ENCODE measurements at places on chromosomes 3 and 15.

- DNase-seq, result no peak
Measured at GRCh38 chr3:21694506-21694905, 56.5 kb downstream of the ZNF385D start.

GRCh38 chr15:57646087-57646486 is 54.4 kb downstream of the MYZAP start:
- DNase-seq, result no peak

- no peak for DNase-seq
Measured at GRCh38 chr15:90294601-90295269, 29.3 kb downstream of the NGRN start.

GRCh38 chr3:115616461-115616860 is 6.8 kb upstream of the GAP43 start:
- no peak for DNase-seq

DNA sequence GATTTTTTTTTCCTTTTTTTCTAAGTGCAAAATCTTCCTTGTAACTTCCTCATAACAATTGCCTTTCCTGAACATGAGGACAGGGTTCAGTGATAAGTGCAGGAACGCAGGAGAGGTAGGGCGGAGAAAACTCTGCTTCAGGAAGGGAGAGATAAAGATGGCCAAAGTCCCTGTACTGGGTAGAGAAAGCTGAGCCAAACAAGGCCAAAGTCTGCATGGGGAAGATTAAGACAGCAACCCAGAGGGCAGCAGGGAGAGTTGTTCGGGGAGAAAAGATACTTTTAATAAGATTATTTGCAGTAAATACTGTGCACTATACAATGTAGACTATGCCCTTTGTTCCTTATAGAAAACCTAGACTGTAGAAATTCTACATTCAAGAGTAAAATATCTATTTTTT is 55.4 kb upstream of the LRRFIP2 start:
- DNase-seq, result no peak

DNA sequence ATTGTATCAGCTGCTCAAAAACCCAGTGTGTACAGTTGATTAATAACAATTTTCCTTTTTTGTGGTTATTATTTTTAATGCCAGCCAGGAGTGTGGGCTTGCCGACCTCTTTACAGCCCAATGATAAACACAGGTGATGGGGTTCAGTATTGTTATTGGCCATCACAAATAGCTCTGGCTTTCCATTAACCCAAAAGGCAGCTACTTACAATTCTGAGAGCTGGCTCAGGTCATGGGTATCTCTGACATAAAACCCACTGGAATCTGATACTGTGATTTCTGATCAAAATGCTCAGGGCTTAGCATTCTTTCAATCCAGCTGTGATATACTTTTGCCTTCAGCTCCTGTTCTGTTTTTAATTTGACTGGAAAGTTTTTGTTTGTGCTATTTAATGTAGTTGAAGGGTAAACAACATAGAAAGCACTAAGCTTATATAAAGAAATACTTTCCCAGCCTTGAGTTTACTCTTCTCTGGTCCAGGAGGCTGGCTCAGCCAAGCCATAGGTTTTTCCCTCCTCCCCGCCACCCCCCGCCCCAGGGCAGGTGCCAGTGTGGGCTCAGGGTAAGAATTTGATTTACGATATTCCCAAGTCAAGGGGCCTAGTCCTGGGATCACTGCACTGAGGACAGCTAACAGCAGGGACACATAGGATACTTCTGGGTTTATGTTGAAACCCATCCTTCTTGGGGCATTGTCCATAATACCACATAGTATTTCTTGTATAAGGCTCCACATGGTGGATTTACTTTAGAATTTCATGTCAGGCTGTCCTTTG is 54.0 kb upstream of the MYZAP start:
- no peak for DNase-seq

DNA sequence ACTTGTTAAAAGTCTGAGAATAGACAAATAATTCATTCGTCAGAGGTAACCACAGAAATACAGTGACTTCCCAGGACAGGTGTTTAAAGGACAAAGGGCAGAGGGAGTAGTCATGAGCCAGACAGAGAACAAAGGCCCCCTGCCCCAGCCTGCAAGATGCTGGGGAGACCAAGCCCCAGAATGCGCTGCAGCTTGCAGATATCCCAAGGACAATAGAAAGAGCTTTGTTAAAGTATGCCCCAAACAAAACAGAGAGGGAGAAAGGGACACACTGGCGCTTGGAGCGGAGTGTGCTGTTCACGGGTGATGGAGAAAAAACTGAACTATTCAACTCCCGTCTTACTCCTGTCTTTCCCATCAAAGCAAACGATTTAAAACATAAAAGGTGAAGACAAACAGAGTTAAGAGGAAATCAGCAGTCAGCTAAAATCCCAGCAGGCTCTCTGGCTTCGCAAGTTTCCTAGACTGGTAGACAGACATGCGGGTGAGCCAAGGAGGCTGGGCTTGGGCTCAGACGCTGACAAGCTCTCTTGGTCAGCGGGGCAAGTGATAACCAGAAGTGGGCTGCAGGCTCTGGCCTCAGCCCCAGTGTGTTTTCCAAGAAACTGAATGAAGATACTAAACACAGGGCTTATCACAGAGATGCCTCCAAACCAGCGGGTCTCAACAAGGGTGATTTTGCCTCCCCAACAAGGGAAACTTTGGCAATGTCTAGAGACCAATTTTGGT is 130.1 kb downstream of the UACA start:
- DNase-seq, result no peak

DNA sequence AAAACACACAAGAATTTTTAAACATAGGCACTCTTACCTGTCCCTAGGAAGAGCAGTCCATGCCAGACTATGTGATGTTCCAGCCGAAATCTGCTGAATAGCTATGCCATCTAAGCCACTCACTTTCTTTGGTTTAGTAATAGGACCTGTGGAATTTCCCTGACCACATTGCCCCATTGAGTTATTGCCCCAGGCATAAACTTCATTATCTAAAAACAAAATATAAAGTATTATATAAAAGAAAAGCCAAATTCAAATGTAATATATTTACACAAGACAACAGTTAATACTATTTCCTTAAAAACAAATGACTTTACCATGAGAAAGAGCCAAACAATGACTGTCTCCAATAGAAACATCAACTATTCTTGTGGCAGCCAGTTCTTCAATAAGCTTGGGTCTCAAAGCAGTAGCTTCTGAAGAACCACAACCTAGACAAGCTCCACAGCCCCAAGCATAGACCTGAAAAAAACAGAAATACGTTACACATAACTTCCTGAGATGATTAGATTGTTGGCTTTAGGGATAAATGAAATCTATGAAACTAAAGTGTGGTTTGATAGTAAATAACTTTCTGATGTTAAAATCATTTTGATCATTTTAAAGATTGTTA is 84.3 kb downstream of the HERC1 start:
- DNase-seq, result no peak

GRCh38 chr15:95142531-95142930 is 911.2 kb downstream of the MCTP2 start:
- DNase-seq, result no peak

DNA sequence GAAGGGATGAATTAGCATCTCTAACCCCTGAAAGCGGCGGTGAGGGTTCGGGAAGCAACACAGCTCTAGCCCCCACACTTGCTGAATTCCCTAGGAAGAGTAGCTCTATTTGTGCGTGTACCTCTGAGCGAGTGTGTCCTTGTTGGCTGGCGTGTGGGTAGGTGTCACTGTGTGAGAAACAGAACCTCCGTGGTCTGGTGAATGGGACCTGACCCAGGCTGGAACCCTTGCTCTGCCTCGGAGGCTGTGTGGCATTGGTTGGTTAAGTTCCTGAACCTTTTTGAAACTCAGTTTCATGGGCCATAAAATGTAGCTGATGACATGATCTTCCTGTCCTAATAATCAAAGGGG is 414 bp upstream of the TMEM115 start:
- DNase-seq, result no peak

- no peak for DNase-seq
Measured at GRCh38 chr3:190699776-190700175, 162.7 kb downstream of the GMNC start.

DNA sequence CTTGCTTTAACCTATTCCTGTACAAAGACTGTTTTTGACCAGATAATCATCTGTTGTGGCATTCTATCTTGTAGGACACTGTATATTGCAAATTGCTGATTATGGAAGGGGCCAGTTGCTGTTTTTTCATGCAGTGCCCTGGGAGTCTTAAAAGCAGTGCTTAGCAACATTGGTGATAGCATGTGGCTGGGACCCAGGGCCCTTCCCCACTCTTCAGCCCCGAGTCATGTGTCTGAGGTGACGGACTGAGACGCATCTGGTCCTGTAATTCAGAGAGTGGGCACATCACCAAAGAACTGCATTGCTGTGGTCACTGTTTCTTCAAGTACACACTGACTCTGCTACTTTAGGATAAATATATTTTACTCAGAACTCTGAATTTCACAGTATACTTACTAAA is 63.4 kb downstream of the SNRK start:
- no peak for DNase-seq

- DNase-seq, result no peak
Measured at GRCh38 chr3:122938783-122939425, 88.7 kb downstream of the SEMA5B start.

All from stimulated activated CD8-positive, alpha-beta memory T cell treated with anti-CD3 and anti-CD28 coated beads, Interleukin-4, amount 100 ng/mL, for 24 hours (primary cell).